Psoas muscle (tissue), 8 donors: ENCODE measurements at places on chromosomes 4 and X. TPM values are rescaled to one million over a fixed set of nuclear protein-coding genes. Genes with fewer than 3 reads are reported as not detected.

Gene HSFX1
- total RNA-seq, result 0.64 TPM

Gene APOO
- total RNA-seq, result 29.7 TPM

Gene SUPT20HL1
- total RNA-seq, result not detected

- no peak for DNase-seq
Measured at GRCh38 chr4:145851511-145852201, 87.0 kb downstream of the ZNF827 start.

Gene ZNF157
- not detected for total RNA-seq

Gene PCDH10
- 0.12 TPM for total RNA-seq

Gene HOPX
- total RNA-seq, result 4.7 TPM

GRCh38 chr4:39062094-39062769, at the start of gene KLHL5:
TSS of gene KLHL5 (plus strand) at chr4:39062232. CDS start at chr4:39062653, 421 bp downstream.
- no peak for DNase-seq

GRCh38 chr4:154082760-154083535, 294.1 kb upstream of the SFRP2 start:
- no peak for DNase-seq

Gene MAGED4
- total RNA-seq, result not detected

DNA sequence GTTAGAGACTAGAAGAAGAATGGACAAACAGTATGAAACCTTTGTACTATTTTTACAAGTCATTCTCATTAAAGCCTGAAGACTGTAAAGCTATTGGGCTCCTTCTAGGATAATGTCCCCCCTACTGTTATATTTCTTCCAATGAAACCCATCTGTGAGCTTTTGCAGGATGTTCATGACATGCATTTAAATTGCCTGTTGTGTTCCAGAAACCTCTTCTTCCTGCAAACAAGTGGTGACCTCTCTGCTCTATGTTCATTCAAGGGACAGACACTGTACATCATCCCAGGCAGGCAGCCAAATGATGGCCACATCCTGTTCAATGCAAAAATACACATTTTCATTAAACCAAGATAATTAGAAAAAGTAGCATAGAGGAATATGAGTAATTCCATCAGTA, 128.0 kb downstream of the C4orf33 start:
- no peak for DNase-seq

Gene SEPTIN11
- 33.2 TPM for total RNA-seq

Gene BGN
- 20.3 TPM for total RNA-seq

GRCh38 chr4:88599714-88600113, 7.4 kb downstream of the HERC3 start:
- no peak for DNase-seq

DNA sequence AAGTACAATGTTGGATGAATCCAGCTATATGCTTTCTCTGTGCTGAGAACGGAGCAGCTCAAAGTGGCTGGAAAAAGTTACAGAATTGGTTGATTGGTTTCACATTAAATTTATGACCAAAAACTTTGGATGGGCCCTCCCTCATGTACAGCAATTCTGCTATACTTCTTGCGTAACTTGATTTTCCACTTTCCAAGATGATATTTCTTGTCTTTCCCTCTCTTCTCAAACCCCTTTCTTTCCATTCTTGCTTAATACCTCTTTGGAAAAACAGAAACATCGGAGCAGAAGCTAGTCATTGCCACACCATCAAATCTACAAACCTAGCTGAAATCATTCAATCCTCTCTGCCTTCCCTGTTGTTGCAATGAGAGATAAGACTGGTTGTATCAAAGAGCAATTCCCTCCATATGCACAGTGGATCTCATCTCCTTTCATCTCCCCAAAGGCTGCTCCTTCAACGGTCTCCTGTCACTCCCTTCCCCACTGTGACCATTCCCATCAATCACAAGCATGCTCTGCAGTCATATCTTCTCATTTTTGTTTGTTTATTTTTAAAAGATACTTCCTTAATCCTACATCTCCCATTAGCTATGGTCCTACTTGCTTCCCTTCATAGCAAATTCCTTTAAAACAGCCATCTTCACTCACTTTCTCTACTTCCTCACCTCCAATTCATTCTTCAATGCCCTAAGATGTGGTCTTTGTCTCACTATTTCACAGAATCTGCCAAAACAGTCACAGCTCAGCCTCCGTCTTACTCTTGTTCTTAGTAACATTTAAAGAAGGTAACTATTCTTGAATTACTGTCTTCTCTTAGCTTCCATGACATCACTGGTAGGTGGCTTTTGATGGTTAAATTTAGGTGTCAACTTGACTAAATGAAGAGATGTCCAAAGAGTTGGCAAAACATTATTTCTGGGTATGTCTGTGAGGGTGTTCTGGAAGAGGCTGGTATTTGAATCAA, 145.5 kb downstream of the FAM13A start:
- no peak for DNase-seq

Gene CSAG3
- not detected for total RNA-seq

GRCh38 chr4:67106861-67107460, 438.3 kb downstream of the CENPC start:
- DNase-seq, result no peak

GRCh38 chr4:169341490-169341889, 70.7 kb upstream of the SH3RF1 start:
- DNase-seq, result no peak

- no peak for DNase-seq
Measured at GRCh38 chr4:176592976-176593670, 199.6 kb downstream of the VEGFC start.

DNA sequence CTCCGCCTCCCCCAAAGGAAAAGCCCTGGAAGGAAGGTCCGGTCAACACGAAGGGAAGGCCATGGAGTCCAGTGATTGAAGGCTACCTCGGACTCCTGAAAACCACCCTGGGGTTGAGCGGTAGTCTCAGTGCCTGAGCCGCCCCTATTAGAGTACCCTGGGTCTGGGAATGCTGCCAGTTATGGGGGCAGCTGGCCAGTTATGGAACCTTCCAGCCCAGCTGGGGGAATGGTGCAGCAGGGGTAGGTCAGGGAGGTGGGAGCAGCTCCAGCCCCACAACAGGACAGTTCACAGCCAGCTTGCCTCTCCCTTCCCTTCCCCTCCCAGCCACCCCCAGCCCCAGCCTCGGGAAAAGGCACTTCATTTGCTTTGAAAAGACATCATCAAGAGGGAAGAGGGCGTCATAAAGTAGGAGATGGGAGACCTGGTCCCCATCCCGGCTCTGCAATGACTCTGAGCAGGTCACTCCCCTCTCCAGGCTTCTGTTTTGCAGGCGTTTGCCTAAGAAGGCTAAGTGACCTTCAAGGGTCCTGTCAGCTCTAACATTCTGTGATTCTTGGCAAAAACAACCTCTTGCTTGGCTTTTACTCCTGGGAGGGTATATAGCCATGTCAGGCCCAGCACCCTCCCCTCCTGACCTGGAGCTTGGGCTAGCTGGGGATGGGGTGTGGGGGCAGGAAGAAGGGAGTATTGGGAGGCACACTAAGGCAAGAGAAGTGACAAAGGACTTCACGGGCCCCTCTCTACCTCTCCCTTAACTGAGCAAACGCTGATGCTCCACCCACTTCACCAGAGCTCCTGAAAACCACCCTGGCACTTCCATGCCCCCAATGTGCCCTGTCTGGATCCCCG, 8.0 kb downstream of the APLN start:
- DNase-seq, result no peak

DNA sequence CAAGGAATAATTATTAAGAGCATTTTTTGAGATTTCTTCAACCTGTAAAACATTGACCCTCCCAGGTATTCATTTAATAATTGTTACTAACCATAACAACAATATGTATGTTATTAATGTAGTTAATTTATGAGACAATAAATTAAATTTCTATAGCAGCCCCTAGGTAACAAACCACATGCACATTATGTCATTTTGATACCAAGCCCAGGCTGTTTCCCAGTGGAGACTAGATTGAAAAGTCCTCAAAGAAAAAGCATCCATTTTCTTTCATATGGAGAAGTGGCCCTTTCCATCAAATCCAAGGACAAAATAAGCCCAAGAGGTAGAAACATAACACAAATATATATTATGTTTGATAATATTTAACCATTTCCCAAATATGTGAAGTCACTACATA, 104.3 kb upstream of the GK2 start:
- DNase-seq, result no peak

Gene ADAM29
- not detected for total RNA-seq

Gene PITX2
- 57.9 TPM for total RNA-seq

GRCh38 chr4:165005352-165005925, 26.4 kb upstream of the TRIM60 start:
- no peak for DNase-seq

DNA sequence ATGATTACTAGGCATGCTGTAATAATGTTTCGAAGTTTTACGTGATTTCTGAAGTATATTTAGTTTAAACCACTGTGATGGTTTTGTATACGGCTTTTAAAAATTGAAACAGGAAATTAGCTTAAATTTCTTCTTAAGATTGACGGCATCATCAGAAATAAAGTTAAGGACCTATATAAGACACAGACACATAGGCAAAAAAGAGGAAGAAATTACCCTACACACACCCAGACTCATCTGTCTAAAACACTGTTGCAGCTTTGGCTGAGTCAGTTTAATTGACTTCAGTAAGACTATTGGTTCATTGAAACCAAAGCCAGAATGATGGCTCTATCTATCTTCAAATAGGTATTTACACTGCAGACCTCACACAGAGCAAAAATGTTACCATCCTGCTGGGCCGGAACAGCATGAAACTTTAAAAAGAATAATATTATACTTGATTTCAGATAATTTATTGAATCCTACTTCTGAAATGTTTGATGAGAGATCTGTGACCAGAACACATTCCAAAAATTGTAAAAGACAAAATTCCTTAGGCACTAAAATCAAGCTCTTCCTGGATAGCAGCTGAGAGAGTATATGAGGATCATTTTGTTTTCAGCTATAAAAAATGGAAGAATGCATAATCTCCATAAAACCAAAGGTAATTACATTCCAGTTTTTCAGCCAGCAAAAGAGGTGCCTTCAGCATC, 4.5 kb downstream of the HHIP start:
- no peak for DNase-seq

GRCh38 chrX:39960219-39960618, 137.5 kb downstream of the BCOR start:
- no peak for DNase-seq

GRCh38 chr4:22962295-22962694, 269.6 kb downstream of the GBA3 start:
- no peak for DNase-seq

Gene MTNR1A
- not detected for total RNA-seq

DNA sequence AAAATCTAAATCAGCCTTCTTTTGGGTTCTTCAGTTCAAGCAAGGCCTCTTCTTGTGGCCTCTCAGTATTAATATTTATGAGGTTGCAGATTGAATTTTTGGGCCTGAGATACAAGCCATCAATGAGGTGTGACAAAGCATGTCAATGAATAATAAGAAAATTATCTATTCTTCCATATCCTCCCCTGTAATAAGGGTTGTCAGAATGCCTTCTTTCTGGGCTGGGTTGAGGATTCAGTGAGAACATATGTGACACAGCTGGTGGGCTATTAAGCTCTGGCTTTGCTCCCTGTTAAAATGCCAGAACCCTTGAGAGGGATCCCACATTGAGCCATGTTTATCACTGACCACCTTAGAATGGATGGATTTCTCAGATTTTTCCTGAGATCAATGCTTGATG, 187.2 kb downstream of the AR start:
- DNase-seq, result no peak

GRCh38 chrX:154123241-154124219, 20.5 kb upstream of the OPN1LW start:
- no peak for DNase-seq

Gene MAGEA2B
- total RNA-seq, result not detected

Gene RBM46
- total RNA-seq, result not detected

- DNase-seq, result no peak
Measured at GRCh38 chr4:140800666-140801065, 44.5 kb upstream of the TBC1D9 start.

- DNase-seq, result no peak
Measured at GRCh38 chr4:123869286-123870215, 473.0 kb downstream of the SPRY1 start.

DNA sequence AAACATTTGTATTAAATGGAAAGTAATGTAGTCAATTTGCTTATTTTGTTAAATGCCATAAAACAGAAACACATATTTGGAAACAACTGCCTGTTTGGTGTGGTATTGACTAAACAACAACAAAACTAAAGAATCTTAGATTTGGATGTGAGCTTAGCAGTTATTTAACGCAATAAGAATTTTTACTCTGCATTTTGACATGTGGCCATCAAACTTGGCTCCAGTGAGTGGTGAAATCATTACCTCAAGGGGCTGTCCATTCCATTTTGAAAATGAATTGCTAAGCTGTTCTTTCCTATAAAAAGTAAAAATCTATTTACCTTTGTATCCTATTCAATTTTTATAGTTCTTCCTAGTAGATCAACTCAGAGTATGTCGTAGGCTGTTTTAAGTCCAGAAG, 84.2 kb downstream of the DKK2 start:
- DNase-seq, result no peak
